ENCODE measurements at places on chromosomes 6 and 20. TPM values are rescaled to one million over a fixed set of nuclear protein-coding genes. Genes with fewer than 3 reads are reported as not detected.

DNA sequence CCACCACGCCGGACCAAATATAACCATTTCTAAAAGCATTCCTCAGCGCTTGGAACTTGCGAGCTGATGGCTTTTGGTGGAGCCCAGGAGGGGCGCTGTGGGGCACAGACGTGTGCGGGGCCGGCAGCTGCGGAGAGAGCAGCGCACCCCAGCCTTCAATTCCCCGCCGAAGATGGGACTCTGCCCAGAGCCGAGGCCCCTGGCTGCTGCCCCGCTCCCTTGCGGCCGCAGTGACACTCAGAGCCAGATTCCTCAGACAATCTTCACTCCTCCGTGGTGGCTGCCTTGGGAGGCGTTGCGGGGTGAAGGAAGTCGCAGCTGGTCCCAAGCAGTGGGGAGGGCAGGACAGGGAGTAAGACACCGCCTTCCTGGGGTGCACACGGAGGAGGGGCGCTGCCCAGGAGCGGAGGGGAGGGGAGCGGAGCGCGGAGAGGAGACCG is 87.7 kb downstream of the TMEM242 start:
- DNase-seq: peak; percentile 63

- DNase-seq: no peak
These were observed 231.5 kb upstream of the SUPT3H start for GRCh38 chr6:45609141-45609638.

GRCh38 chr20:32670773-32671455 is 2.8 kb downstream of the C20orf203 start:
- no peak for DNase-seq

DNA sequence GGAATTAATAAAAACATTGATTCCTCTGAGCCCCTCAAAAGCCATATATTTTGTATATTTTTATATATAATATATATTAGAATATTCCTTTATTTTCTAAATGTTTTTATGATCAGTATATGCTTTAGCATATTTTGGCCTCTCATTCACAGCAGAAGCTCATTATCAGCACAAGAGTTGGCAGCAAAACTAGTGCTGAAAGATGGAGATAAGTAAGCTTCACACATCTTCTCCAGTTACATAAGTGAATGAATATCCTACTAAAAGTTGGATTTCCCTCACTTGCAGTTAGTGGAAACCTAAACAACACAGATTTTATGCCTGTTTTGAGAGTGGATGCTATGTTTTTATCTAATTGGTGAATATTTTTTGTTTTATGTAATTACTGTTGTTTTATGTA is 1303.8 kb upstream of the ADGRB3 start:
- DNase-seq: no peak

DNA sequence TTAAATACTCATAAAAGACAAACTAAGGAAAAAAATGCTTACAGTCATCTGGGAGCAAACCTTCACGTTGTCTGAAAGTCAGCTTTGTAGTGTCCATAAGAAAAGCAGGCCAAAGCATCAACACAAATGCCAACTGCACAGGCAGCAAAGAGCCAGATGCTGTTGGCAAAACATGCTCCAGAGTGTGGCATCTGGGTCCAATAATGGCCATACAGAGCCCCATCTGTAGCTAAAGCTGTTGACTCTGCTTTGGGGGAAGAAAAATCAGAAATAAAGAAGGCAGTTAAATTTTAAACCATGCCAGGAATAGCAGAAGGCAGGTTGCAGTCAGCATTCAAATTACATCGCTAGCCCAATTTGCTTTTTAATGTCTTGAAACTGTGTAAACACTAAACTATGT is 776.3 kb downstream of the EYS start:
- DNase-seq: no peak

DNA sequence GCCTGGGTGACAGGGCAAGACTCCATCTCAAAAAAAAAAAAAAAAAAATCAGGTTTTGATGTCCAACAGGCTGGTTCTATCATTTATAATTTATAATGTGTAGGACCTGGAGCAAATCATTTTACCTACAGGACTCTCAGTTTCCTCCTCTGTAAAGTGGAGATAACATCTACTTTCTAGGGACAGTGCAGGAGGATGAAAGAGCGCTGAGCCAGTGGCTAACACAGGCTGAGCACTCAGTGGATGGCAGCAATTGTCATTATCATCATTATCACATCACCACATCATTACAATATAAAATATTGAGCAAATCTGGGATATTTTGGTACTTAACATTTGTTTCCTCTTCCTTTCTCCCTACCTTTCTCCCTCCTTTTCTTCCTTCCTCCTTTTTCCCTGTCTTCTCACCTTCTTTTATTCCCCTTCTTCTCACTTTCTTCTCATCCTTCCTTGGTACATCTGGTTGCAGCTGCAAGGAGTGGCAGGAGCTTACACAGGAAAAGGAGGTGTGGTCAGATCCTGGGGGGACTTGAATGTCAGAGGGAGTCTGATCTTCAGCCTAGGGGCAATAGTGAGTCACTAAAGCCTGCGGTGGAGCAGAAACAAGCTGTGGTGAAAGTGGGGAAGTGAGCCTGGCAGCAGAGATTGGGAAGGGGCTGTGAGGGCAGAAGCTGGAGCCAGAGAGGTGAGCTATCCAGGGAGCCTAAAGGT is 24.6 kb upstream of the CTNNBL1 start:
- DNase-seq: no peak

OR12D3 gene
- total RNA-seq: not detected

TRDN gene
- total RNA-seq: 0.94 TPM

MYLK2 gene
- 0.78 TPM for total RNA-seq

MOXD1 gene
- 18.6 TPM for total RNA-seq

Measured in occipital lobe (tissue), 3 donors.